ENCODE measurements at places on chromosomes 4 and X.

- no peak for DNase-seq
Measured at GRCh38 chr4:188387179-188387791, 248.0 kb downstream of the TRIML1 start.

DNA sequence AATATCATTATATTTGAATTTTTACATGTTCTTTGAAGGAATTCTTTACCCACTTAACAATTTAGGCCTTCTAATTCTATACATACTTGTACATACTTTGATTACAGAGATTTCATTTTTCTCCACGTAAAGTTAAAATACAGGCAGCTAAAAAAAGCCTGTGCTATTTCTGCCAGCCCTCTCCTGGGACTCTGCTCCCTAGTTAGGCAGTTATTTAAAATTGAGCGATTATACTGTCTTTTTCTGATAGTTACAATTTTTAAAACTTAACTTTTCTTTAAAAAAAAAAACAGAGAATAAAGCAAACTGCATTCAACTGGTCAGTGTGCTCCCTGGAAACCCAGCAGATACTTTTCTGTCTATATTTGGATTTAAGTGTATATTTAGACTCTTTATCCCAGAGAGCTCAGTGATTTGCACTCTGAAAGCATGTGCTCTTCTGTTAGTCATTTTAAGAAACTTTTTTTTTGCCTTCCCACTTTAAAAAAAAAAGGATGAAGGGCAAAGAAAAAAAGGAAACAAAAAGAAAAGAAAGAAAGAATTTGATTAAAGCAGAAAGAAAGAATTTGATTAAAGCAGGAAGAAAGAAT is 18.1 kb upstream of the FAM241A start:
- no peak for DNase-seq

DNA sequence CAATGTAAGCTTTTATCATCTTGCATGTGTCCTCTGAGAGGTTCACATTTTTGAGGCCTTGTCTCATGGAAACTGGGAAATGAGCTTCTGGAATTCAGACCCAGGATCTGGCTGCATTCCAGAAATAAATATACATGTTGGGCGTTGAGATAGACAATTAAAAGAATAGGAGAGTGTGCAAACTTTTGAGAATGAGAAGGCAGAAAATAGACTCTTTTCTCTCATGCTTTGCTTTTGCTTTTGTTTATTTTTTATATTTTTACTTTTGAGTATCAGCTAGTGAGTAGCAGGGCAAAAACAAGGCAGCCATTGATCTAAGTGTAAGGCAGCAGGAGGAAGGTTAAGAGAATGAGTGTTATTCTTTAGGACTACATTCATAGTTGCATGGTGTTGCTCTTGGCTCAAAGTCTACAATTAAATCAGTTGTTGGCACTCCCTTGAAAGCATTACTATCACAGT is 12.4 kb downstream of the SHROOM3 start:
- no peak for DNase-seq

GRCh38 chr4:78553043-78553396 is 1.4 kb downstream of the ANXA3 start:
- DNase-seq: no peak

- peak; percentile 48 for DNase-seq
Measured at GRCh38 chrX:118495061-118495921, at the start of gene DOCK11. Gene DOCK11, plus strand, starts transcription at chrX:118495815. Its CDS starts 157 bp downstream, at chrX:118495972.

GRCh38 chr4:10808591-10808990 is 124.0 kb upstream of the CLNK start:
- no peak for DNase-seq

DNA sequence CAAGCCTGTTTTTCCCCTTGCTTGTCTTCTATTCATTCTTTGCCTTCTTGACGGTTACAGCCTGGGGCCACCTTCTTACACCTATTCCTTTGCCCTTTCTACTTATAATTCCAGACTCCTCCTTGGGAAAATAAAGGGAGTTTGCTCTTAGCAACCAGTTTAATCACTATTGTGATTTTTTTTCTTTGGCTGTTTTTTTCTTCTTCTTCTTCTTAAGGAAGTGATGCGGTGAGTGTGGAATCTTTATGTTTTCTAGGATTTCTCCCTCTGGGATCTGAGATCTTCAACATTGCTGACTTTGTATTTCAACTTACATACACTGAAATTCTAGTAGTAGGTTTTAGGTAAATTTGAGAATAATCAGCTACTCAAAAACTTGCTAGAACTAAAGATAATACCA is 1.1 kb upstream of the KLHL13 start:
- no peak for DNase-seq

DNA sequence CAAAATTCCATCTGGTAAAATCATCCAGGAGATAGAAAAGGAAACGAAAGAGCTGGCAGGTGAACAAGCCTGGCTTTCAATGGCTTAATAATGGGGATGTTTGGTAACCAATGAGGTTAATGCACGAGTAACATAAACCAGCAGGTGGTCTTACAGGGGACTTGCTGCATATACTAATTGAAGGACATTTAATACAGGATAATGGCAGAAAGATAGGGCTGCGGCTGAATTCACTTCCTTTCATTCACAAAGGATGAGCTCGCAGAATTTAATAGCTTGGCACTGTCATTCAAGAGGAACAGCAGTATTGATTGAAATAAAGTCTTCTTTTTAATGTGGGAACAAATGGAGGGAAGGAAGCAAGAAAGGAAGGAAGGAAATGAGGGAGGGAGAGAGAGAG is 156.3 kb upstream of the RAI2 start:
- no peak for DNase-seq

DNA sequence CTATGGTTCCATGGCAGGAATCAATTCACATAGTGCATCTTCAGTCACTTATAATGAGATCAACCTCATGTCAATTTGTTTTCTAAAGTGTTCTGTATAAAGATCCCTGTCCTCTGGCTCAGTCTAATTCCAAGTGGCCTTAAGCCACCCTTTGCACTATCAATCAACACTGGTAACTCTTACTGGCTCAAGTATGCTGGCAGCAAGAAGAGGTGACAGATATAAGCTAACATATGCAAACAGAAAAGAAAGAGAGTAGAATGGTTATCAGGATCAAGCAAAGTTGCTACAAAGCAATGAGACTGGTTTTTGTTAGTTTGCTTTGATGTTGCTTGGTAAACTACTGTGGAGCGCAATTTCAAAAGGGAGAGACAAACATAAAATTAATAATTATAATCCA is 67.0 kb downstream of the AMMECR1 start:
- no peak for DNase-seq

DNA sequence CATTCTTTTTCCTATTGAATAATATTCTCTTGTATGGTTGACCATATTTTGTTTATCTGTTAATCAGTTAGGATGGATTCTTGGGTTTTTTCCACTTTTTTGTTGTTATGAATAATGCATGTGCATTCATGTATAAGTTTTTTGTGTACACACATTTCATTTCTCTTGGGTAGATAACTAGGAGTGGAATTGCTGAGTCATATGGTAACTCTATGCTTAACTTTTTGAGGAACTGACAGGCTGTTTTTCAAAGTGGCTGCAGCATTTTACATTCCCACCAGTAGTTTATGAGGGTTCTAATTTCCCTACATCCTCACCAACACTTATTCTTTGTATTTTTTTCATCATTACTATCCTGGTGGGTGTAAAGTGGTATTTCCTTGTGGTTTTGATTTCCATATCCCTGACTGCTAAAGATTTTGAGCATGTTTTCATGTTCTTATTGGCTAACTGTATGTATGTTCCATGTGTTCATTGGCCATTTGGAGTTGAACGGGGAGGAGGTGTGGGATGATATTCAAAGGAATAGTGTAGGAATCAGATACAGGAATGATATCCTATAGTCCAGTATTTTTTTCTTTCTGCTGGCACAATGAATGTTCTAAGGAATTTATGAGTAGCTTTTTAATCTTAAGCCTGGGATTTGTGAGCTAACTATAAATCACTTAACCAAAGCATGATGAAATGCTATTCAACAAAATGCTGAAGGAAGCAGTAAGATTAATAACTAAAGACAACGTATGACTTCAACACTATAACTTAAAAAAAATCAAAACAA is 114.3 kb downstream of the AMELX start:
- DNase-seq: no peak

- no peak for DNase-seq
Measured at GRCh38 chrX:43585922-43586321, 70.2 kb upstream of the MAOA start.

DNA sequence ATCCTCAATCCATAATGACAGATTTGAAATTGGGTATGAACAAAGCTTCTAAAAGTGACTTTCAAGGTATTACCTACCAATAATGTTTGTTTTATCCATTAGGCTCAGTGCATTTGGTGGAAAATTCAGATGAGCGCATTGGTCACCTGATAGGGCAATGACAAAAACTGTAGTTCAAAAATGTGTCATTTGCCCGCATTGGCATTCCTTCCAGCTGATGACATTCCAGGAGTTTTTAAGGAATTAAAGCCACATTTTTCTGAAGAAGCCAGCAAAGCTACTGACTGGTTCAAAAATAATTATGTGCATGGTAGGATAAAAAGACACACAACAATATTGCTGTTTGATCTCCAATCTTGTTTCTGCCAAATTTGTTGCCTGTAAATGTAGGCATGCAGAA is 473.4 kb upstream of the CPEB2 start:
- DNase-seq: no peak

DNA sequence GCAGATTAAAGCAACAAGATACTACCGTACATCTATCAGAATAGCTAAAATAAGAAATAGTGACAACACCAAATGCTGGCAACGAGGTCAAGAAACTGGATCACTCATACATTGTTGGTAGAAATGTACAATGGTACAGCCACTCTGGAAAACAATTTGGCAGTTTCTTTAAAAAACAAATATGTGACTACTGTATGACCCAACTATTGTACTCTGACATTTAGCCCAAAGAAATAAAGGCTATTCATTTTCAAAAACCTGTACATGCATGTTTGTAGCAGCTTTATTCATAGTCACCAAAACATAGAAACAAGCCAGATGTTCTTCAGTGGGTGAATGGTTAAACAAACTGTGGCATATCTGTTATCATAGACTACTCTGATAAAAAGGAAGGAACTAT is 8.2 kb downstream of the CLCN3 start:
- no peak for DNase-seq

DNA sequence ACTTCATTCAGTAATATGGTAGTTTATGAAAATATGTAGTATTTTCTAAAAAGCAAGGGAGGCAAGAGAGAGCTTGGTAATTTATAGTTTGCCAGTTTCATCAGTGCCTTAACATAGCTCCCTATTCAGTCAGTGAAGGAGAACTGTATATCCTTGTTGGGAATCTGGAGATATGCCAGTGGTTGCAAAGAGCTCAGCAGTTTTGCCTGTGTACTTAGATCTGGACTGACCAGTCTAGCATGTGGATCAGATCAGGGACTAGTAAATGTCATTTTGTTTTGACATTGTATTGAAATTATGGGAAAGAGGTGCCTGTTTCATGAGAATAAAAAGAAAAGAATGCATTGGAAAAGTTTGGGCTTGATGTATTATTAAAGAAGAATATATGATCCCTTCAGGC is 88.6 kb downstream of the ZIC3 start:
- DNase-seq: no peak

DNA sequence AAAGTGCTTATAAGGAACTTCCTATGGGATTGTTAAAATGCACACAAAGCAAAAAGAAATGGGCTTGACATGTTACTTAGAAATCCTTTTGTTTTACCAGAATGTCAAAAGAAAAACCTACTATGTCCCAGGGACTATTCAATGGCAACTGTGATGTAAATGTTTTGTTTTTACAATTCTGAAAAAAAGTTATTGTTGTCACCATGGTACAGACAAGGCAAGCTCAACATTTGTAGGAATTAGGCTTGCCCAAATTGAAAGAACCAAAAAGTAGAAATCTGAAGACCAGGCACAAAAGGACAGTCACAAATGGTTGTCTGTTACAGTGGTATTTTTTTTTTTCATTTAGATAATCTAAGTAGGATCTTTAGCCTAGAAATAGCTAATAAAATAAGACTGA is 638.6 kb downstream of the STPG2 start:
- DNase-seq: no peak

GRCh38 chr4:11769434-11769833 is 340.7 kb upstream of the HS3ST1 start:
- no peak for DNase-seq

DNA sequence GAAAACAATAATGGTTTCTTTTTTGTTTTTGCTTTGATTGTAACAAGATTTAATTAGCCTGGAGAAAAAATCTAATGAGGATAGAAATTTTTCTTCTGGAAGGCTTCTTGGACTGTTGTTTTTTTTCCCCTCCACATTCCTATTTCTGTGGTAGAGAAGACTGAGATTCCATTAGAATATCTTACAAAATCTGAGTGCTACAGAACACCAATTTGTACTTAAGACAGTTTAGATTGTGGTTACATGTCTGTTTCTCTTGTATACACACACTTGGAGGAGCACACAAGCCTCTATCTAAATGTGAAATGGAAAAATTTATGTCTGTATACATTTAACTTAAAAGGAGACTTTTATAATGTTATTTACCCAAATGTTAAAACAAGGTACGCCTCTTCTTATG is 176.9 kb upstream of the ARSJ start:
- DNase-seq: no peak

- no peak for DNase-seq
Measured at GRCh38 chrX:139832718-139833309, 100.0 kb downstream of the ATP11C start.

GRCh38 chr4:76548704-76549103 is 113.7 kb downstream of the SHROOM3 start:
- no peak for DNase-seq

DNA sequence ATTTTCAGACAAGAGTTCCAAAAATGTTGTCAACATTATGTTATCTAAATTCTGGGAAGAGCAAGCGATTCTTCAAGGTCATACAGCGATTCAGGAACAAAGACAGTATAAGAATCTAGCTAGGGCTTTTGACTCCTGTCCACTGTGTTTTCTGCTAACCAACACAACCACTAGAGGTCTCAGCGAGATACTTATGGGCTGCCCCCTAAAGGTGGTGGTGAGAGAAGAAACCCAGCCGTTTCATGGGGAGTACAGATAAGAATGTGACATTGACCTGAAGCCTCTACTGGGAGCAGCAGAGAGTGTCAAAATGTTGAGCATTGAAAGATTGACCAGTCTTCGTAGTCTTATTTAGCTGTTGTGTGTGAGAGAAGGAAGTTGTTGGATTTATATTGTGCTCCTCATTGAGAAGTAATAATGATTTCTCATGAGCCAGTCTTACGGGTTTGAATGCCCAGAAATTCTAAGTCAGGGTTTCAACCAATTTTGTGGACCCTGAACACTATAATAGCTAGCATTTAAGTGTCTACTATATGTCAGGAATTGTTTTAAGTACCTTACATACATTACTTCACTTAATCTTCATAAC is 168.3 kb downstream of the SPRY1 start:
- DNase-seq: peak; percentile 60

DNA sequence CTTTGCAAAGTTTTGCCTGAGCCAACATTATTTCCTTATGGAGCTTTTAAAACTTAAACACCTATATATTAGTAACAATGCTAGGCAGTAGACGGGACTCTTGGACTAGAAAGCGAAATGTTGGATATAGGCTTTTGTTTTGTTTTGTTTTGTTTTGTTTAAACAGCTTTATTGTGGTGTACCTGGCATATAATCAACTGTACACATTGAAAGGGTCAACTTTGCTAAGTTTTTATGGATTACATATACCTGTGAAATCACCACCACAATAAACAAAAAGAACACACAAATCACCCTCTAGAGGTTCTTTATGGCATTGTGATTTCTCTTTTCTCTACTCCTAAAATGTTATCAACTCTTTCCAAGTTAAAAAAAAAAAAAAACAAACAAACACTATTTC is 184.9 kb upstream of the LNX1 start:
- no peak for DNase-seq
